ENCODE measurements at places on chromosomes 12 and 14. TPM values are rescaled to one million over a fixed set of nuclear protein-coding genes. Genes with fewer than 3 reads are reported as not detected.

Gene ACRBP
- total RNA-seq = 0.15 TPM

Gene MYH6
- total RNA-seq = 0.08 TPM

Gene CBLN3
- 0.77 TPM for total RNA-seq

Gene PHLDA1
- 36.2 TPM for total RNA-seq

Data from A549 treated with Mapracorat at 1 μM for 4 hours (cell line).